ENCODE measurements at places on chromosomes 2 and 18. TPM values are rescaled to one million over a fixed set of nuclear protein-coding genes. Genes with fewer than 3 reads are reported as not detected.

- DNase-seq = no peak
Observed at GRCh38 chr2:30201990-30202389, 29.3 kb upstream of the LBH start.

GRCh38 chr2:55357927-55358326 lies 61.7 kb downstream of the CCDC88A start:
- DNase-seq = no peak

DNA sequence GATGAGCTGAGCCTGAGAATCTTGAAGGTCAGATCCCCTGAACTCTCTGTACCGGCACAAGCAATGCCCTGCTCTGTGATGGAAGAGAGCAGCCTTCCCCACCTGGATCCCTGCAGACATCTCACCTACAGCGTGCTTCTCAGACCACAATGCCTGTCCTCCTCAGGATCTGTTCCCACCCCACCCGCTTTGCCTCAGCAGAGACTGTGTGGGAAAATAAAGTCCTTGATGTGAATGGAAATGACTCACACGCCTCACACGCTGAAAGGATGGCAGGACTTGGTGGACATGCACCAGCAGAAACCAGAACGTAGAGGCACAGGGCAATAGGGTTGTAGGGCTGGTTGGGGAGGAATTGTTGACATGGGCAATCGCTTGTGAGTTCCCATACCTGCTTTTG lies 117.9 kb upstream of the POU3F3 start:
- DNase-seq = no peak

DNA sequence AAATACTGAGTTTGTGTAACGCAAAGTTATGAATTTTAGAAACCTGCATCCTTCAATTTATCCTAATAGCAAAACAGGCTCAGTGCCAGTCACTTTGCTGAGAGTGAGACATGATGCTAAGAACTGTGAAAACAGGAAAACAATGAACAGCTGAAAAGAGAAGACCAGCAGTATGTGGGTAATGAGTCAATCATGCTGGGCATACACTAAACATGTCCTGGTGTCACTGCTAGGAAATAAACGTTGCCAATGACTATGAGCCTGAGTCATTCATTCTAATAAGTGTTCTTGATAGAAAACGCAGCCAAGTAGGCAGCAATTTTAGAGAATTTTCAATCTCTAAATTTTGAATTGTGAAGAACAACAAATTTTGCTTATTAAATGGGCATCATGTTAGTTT lies 237.3 kb downstream of the GALR1 start:
- DNase-seq = no peak

CCDC148 gene
- not detected for total RNA-seq

YES1 gene
- 50.2 TPM for total RNA-seq

GRCh38 chr2:102064679-102065674 lies 73.2 kb downstream of the IL1R2 start:
- DNase-seq = no peak

- no peak for DNase-seq
Observed at GRCh38 chr2:46333912-46334311, 36.7 kb downstream of the EPAS1 start.

DNA sequence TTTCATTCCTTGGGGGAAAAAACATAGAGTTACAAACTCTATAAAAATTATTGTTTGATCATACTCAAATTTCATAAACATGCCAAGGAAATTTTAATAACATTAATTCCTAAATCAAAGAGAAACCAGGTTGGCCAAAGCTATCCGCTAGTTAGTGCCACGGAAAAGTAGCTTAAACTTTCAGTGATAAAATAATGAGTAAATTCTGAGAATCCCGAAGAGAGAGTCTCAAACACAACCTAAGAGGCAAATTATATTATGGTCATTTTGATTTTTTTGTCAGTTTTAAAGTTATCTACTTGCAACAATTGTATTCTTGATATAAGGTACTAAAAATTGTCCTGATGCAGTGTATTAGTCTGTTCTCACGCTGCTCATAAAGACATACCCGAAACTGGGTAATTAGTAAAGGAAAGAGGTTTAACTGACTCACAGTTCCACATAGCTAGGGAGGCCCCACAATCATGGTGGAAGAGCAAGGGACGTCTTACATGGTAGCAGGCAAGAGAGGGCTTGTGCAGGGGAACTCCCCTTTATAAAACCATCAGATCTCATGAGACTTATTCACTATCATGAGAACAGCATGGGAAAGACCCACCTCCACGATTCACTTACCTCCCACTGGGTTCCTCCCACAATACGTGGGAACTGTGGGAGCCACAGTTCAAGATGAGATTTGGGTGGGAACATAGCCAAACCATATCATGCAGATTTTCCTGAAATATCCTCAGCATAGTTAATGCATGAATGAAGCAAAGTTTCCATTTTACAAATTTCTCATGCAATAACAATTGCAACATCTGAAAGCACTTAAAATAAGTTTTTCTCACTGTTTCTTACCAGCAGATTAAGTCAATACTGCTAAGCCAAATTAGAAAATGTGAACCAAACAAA lies 205.9 kb upstream of the STK17B start:
- DNase-seq = no peak

- no peak for DNase-seq
Observed at GRCh38 chr2:132969371-132969985, 299.5 kb upstream of the LYPD1 start.

- DNase-seq = no peak
Observed at GRCh38 chr2:161141033-161141432, 19.2 kb upstream of the TANK start.

SKOR2 gene
- not detected for total RNA-seq

TNS1 gene
- total RNA-seq = 783 TPM

KCNG2 gene
- total RNA-seq = not detected

DNA sequence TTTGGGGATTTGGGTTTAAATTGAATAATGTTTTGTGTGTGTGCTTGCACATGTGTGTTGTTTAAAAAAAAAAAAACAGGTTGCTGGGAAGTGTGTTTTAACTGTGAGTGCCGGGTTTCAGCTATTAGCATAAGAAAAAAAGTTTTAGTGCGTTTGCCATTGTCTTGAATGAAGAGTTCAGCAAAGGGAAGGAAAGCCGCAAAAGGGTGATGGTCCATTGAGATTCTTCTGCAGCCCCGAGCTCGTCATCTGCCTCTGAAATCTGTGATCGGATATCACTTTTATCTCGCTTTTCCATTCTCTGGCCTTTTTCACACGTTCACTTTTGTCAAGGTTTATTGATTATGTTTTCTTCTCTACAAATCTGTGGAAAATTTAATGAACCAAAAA lies 4.7 kb downstream of the GLI2 start:
- DNase-seq = no peak

GRCh38 chr18:43819397-43819796 lies 542.1 kb upstream of the SYT4 start:
- DNase-seq = no peak

GRCh38 chr2:237931205-237931721 lies 35.6 kb upstream of the UBE2F start:
- DNase-seq = no peak

GRCh38 chr2:138514173-138514572 lies 12.6 kb downstream of the SPOPL start:
- no peak for DNase-seq

NXPH2 gene
- not detected for total RNA-seq
